ENCODE measurements at places on chromosomes 1 and 21.

GRCh38 chr1:81129366-81129765 lies 671.4 kb upstream of the ADGRL2 start:
- no peak for DNase-seq

DNA sequence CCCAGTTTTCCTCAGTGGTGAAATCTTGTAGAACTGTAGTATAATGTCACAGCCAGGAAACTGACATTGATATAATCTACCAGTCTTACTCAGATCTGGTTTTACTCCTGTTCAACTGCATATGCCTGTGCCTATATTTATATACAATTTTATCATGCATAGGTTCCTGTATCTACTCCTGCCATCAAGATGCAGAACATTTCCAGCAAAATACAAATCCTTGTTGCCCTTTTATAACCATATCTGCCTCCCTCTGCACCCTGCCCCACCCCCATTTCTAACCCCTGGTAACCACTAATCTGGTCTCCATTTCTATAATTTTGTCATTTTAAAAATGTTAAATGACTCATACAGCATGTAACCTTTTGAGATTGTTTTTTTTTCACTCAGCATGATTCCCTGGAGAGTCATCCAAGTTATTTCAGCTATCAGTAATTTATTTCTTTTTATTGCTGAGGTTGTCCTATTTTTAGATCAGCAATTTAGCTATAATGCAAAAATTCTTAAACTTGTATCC lies 8.1 kb downstream of the UTP25 start:
- peak; percentile 12 for DNase-seq

DNA sequence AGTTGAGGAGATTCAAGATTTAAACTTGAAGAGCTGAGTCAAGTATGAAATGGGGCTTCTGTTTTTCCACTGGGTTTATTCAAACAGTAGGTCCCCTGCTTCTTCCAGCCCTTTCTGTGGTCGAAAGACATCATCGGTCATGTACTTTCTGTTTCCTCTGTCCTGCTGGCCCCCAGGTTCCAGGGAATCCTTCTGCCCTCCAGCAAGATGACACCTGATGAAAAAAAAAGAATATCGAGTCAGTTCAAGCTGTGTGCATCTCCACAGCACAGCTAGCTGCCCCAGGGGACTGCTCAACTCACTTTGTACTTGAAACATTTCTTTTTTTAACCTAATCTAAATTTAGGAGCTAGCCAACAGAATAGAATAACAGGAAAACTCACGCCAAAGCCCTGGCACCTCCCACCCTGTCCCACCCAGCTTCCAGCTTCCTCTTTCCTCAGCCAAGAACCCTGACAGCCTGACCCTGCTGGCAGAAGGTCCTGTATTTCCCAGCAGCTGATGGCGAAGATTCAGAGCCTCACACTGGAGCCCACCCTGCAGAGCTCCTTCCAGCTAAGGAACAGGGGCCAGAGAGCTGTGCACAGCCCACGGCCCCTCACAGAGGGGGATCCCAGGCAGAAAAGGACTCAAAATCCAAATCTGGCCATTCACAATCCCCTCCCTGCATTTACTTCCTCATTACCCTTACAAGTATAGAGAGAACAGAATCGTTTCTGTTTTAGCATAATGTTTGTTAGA lies 176.5 kb downstream of the PSMG1 start:
- no peak for DNase-seq

DNA sequence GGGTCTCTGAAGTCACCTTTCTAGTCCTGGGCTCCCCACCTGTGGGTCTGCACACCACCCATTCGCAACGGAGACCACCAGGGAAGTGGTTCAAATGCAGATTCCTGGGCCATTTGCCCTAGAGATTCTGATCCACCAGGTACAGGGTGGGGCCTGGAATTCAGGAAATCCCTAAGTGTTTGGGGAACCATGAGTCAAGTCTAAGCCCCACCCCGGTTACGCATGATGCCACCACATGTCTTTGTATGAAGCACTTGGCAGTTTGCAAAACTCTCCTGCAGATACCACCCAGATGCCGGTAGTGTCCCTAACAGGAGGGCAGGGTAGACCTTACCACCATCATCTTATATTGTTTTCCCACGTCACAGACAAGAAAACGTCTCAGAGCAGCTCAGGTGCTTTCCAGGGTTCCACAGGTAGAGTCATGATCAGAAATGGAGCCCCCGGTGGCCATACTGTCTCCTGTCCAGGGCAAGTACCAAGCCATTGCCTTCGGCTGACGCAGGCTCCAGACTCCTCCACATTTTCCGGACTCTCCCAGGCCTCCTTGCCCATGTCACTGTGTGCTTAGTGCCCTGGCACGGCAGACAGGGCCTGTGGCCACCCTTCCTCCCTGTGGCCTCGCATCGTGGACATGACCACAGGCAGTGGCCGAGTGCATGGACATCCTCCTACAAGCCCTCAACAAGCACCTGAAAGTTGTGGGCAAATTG lies 89.2 kb upstream of the TMEM51 start:
- no peak for DNase-seq

DNA sequence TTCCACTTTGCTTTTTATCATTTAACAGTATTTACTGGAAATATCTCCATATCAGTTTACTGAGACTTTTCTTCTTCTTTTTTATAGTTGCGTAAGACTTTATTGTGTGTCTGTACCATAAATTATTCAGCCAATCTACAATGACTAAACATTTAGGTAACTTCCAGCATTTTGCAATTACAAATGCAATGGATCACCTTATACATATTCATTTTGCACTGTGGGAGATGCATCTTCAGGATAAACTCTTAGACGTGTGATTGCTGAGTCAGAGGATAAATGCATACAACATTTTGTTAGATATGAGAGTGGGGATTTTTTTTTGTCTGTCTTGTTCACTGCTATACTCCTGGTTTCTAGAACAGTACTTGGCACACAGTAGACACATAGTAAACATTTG lies 95.7 kb upstream of the GCLM start:
- DNase-seq = no peak

- no peak for DNase-seq
Measured at GRCh38 chr1:201719812-201720521, 109.0 kb upstream of the IPO9 start.

DNA sequence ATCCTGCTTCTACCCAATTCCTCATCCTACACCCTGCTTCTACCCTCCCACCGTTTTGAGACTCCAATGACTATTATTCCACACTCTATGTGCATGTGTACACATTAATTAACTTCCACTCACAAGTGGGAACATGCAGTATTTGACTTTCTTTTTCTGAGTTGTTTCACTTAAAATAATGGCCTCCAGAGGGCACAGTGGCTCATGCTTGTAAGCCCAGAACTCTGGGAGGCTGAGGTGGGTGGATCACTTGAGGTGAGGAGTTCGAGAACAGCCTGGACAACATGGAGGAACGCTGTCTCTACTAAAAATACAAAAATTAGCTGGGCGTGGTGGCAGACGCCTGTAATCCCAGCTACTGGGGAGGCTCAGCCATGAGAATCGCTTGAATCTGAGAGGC lies 464.8 kb downstream of the PTBP2 start:
- no peak for DNase-seq

- no peak for DNase-seq
Measured at GRCh38 chr1:41823471-41823870, 95.3 kb downstream of the HIVEP3 start.

DNA sequence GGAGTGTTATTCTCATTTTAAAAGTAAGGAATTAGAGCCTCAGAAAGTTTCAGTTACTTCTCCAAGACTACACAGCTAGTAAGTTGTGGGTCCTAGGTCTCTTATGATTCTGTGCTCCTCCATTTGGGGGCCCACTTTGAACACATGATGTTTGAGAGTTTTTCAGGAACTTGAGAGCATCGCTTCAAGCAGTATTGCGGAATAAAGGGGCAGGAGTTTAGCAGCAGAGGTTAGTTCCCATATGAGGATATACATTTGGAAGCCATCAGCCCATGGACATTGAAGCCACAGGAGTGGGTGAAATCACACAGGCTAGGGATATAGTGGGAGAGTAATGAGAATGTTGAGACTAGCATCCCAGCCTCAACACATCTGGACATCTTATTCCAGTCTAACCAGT lies 143.2 kb downstream of the RASAL2 start:
- DNase-seq = no peak

- DNase-seq = no peak
Measured at GRCh38 chr21:29321932-29322928, 23.5 kb downstream of the BACH1 start.

Data from stimulated activated CD4-positive, alpha-beta T cell treated with anti-CD3 and anti-CD28 coated beads, Interleukin-12 subunit alpha, Interleukin-12 subunit beta, amount 100 ng/mL, for 48 hours (primary cell).